ENCODE measurements at places on chromosomes 4 and X.

- DNase-seq, result no peak
These were observed 332.7 kb downstream of the UNC5C start for GRCh38 chr4:95215991-95216605.

- DNase-seq, result no peak
These were observed 154.2 kb downstream of the TEX11 start for GRCh38 chrX:70754169-70754848.

GRCh38 chrX:38279188-38279587 lies 48.1 kb downstream of the RPGR start:
- DNase-seq, result no peak

DNA sequence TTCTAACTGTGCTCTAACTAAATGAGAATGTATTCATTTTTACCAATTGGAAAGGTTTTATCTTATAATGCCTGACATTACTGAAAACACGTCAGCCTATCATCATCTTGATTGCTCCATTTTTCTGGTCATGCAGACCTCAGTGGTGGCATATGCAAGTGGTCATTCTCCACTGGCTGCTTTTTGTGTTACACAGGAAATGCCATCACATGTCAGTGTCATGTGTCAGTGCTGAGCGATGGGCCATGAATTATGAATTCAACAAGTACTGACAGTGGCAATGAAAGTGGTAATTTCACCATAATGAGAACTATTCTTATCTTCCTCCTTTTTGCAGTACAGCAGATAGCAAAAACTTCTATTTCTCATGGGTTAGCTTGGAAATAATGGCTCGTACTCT lies 190.5 kb downstream of the PACRGL start:
- no peak for DNase-seq

DNA sequence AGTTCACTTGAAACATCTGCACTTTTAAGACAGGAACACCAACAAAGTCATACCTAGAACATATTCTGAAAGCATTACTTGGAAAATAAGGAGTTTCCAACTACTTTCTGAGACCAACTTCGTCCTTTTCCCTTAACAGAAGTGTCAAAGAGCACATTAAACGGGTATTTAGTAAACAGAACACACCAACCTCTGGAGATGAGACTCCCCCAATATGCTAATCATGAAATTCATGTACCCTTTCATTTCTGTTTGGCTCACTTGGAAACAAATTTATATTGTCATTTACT lies 69.2 kb downstream of the NOCT start:
- DNase-seq, result no peak

Measured in T-helper 2 cell treated with Interferon-gamma antibody and Interleukin-4, amounts not matched to agents 5 μg/mL and 100 μg/mL, for 36 hours (primary cell).